ENCODE measurements at places on chromosomes 16 and 17. TPM values are rescaled to one million over a fixed set of nuclear protein-coding genes. Genes with fewer than 3 reads are reported as not detected.
A peak's percentile ranks its signal among the peaks of the same experiment; 100 is the strongest.

Gene LGALS9B
- total RNA-seq: not detected

Gene GSG1L2
- not detected for total RNA-seq

GRCh38 chr16:50270510-50271147 lies 4.3 kb downstream of the ADCY7 start:
- H3K4me3 ChIP-seq: no peak overlapping the region
- H3K36me3 ChIP-seq: no peaks in the 10 kb centered on the region
- H3K27me3 ChIP-seq: no peaks in the 10 kb centered on the region
- H3K4me1 ChIP-seq: peaks cover 20% of the 10 kb centered on the region

GRCh38 chr16:80746231-80746630 lies 58.2 kb downstream of the CDYL2 start:
- H3K4me1 ChIP-seq: peaks cover 2% of the 10 kb centered on the region
- H3K27me3 ChIP-seq: no peaks in the 10 kb centered on the region
- H3K36me3 ChIP-seq: no peaks in the 10 kb centered on the region
- no peak for DNase-seq
- no peak overlapping the region for H3K4me3 ChIP-seq

GRCh38 chr16:54341892-54342776 lies 55.5 kb upstream of the IRX3 start:
- H3K36me3 ChIP-seq: no peaks in the 10 kb centered on the region
- H3K4me3 ChIP-seq: no peak overlapping the region
- H3K4me1 ChIP-seq: no peaks in the 10 kb centered on the region
- DNase-seq: peak; percentile 71
- H3K27me3 ChIP-seq: peaks cover 4% of the 10 kb centered on the region
- peak overlapping the region; percentile 63 for H3K27ac ChIP-seq

- H3K36me3 ChIP-seq: no peaks in the 10 kb centered on the region
- no peak for DNase-seq
- H3K27me3 ChIP-seq: peaks cover 7% of the 10 kb centered on the region
- H3K4me3 ChIP-seq: no peak overlapping the region
- H3K4me1 ChIP-seq: no peaks in the 10 kb centered on the region
Observed at GRCh38 chr16:24273508-24274182, 17.5 kb downstream of the CACNG3 start.

DNA sequence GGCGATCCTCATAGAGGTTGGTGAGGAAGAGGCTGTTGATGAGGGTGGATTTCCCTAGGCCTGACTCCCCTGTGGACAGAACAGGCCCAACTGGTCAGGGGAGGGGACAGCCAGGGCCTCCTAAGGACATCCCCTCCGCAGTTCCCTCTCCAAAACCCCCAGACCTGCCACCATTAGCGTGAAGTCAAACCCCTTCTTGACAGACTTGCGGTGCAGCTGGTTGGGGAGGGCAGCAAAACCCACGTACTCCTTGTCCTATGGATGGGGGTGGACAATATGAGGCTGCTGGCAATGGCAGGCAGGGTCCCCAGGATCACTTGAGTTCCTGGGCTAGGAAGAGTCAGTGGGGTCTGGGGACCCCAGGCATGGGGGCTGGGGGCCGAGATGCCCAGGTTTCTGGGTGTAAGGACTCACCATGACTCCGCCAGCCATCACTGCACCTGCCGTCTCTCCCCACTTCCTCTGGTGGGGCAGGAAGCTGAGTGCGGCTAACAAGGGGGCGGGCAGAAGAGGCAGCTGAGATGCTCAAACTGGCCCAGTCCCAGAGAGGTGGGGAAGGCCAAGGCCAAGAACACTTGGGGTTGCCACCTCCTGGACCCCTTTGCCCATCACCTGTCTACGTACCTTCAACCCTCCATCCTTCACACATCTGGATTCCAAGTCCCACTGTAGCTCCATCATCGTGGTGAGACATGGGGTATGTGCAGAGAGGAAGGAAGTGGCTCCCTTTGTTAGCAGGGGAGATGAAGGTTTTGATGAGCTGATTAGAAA lies at the start of gene SEPTIN1:
Gene SEPTIN1 (minus strand): TSS at position 451 of the 771 bp plus-strand sequence. CDS start 19 bp downstream, at position 432.
- peaks cover 8% of the 10 kb centered on the region for H3K4me1 ChIP-seq
- no peaks in the 10 kb centered on the region for H3K27me3 ChIP-seq
- H3K27ac ChIP-seq: peak within 1 kb of the TSS; percentile 40
- H3K36me3 ChIP-seq: no peaks in the 10 kb centered on the region

DNA sequence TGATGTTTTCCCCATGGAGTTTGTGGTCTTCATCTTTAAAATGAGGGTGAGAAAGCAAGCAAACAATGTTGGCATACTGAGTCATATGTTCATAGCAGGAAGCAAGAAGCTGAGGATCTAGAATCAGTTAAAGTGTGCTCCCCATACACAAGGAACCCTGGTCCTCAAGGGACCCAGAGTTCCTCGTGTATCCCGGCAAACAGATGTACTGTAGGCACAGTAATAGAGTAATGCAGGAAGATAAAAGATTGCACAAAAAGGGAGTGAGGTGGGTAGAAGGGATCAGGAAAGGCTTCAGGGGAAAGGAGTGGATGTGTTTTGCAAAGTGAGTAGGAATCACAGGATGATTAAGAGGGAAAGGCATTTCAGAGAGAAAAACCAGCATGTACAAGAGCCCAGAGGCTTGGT lies 412.3 kb upstream of the CDH11 start:
- H3K36me3 ChIP-seq: no peaks in the 10 kb centered on the region
- H3K4me1 ChIP-seq: no peaks in the 10 kb centered on the region
- H3K4me3 ChIP-seq: no peak overlapping the region
- no peak for DNase-seq

GRCh38 chr16:66097751-66098150 lies 268.7 kb upstream of the CDH5 start:
- H3K4me3 ChIP-seq: no peak overlapping the region
- H3K36me3 ChIP-seq: no peaks in the 10 kb centered on the region
- H3K27me3 ChIP-seq: peaks cover 3% of the 10 kb centered on the region
- no peak overlapping the region for H3K27ac ChIP-seq
- H3K4me1 ChIP-seq: no peaks in the 10 kb centered on the region

DNA sequence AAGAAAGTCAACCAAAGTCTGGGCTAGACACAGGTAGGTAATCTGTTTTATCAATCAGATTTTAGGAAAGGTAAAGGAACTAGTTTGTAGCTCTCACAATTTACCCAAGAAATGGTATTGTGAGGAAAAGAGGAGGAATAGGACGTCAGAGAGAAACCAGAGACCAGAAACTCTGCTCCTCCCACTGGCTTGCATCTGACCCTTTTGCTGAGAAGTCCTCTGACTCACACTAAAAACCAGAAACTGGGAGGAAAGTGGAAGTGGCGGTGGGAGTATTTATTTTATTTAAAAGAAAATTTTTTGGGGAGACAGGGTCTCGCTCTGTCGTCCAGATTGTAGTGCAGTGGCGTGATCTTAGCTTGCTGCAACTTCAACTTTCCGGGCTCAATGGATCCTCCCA lies 38.0 kb upstream of the MNT start:
- no peak for DNase-seq
- H3K27me3 ChIP-seq: no peaks in the 10 kb centered on the region
- H3K4me3 ChIP-seq: no peak overlapping the region
- H3K27ac ChIP-seq: peak overlapping the region; percentile 55
- H3K4me1 ChIP-seq: no peaks in the 10 kb centered on the region

- no peak for DNase-seq
- no peaks in the 10 kb centered on the region for H3K4me1 ChIP-seq
- no peak overlapping the region for H3K27ac ChIP-seq
- H3K36me3 ChIP-seq: no peaks in the 10 kb centered on the region
Observed at GRCh38 chr17:14792746-14793145, 472.4 kb downstream of the PMP22 start.

- no peaks in the 10 kb centered on the region for H3K36me3 ChIP-seq
- no peak for DNase-seq
- H3K4me1 ChIP-seq: no peaks in the 10 kb centered on the region
- peak overlapping the region; percentile 24 for H3K27ac ChIP-seq
- no peaks in the 10 kb centered on the region for H3K27me3 ChIP-seq
Observed at GRCh38 chr16:80997139-80997798, 9.4 kb downstream of the CMC2 start.

DNA sequence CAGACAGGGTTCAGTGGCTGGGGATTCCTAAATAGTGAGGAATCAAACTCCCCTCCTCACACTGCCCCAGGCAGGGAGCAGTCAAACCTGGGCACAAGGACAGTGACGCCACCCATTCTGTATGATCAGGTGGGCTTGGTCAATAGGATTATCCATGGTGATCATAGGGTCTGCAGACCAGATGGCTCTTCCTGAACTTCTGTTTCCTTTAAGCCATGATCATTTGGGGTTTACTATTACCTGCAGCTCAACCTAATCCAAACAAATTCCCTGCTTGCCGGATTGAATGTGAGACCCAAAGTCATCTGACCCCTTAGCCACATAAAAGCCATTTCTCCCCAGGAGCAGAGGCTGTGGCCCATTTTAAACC lies 54.3 kb downstream of the PLXDC1 start:
- no peaks in the 10 kb centered on the region for H3K27me3 ChIP-seq
- peak overlapping the region; percentile 60 for H3K27ac ChIP-seq
- no peak overlapping the region for H3K4me3 ChIP-seq
- DNase-seq: no peak
- H3K36me3 ChIP-seq: no peaks in the 10 kb centered on the region

DNA sequence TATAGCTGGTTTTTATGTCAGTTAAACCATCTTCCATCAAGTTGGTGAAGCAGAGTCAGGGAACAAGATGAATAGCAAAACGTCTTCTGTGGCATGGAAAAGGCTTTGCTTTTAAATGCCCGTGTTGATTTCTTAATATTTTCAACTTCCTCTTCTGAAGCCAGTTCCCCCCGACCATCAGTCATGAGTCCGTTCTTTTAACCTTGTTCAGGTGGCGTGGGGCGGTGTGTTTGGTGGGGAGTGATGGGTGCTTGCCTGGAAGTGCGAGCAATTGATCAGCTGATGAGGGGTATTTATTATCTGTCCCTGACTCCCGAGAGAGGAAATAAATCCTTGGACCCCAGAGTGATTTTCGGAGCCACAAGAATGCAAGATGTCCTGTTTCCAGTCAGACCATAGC lies 147.1 kb downstream of the WWOX start:
- no peaks in the 10 kb centered on the region for H3K36me3 ChIP-seq
- no peak for DNase-seq
- no peak overlapping the region for H3K27ac ChIP-seq
- H3K4me1 ChIP-seq: no peaks in the 10 kb centered on the region
- H3K27me3 ChIP-seq: no peaks in the 10 kb centered on the region

DNA sequence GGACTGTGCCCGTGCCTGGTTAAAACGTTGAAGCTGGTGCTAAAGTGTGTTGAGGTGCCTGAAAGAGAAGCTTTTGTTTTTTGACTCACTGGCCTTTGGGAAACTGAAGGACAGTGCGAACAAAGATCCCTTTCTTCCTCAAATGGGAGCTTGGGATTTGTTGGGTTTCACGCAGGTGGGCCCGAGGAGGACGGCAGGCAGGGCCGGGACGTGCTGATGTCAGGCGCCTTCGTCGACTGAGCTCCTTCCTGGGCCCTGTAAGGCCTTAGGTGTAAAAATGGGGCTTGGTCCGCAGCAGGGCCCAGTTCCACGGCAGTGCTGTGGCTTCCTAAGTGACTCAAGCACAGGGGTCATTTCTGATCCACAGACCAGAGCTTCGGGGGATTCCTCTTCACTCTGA lies 106.9 kb downstream of the BANP start:
- H3K27ac ChIP-seq: no peak overlapping the region
- H3K4me3 ChIP-seq: no peak overlapping the region
- H3K36me3 ChIP-seq: peaks cover 19% of the 10 kb centered on the region
- H3K27me3 ChIP-seq: no peaks in the 10 kb centered on the region
- no peak for DNase-seq

DNA sequence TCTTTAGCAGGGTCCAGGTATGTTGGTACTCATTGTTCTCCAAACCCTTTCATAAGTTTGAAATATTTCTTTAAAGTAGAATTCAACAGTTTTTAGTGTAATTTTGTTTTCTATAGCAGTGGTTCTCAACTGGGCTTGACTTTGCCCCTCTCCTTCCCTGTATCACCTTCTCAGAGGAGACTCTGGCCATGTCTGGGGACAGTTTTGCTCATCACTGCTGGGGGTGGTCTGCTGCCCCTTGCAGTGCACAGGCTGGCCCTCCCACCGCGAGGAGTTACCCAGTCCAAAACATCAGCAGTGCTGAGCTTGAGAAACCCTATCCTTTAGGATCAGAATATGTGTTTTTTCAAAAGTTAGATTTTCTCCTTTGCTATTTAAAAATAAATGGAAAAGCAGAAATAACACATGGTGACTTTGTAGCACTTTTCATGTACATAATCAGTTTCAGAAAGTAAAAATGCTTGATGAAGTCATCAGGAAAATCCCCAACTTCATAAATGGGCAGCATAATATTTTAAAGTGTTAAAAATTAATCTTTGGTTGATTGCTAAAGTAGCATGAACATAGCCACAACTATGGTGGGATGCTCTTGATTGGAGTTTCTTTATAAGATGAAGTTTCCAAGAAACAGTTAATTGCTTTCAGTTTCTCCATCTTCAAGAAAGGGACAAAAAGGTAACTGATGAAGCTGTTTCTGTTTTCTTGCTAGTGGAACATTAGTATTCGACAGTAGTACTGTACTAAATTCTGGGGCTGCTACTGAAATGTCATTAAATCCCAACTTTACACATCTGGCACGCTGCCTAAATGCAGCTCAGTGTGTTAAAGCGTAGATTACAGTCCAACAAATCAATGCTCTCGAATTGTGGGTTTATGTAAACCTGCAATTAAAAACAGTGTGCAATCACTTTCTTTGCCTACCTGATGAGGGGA lies 70.3 kb downstream of the NETO2 start:
- H3K4me3 ChIP-seq: no peak overlapping the region
- no peaks in the 10 kb centered on the region for H3K4me1 ChIP-seq
- no peak for DNase-seq
- H3K27me3 ChIP-seq: no peaks in the 10 kb centered on the region
- no peak overlapping the region for H3K27ac ChIP-seq

- no peak overlapping the region for H3K4me3 ChIP-seq
- no peaks in the 10 kb centered on the region for H3K27me3 ChIP-seq
- no peak overlapping the region for H3K27ac ChIP-seq
- no peaks in the 10 kb centered on the region for H3K4me1 ChIP-seq
Observed at GRCh38 chr17:72234985-72235384, 114.2 kb downstream of the SOX9 start.

- peak overlapping the region; percentile 94 for H3K4me3 ChIP-seq
- no peaks in the 10 kb centered on the region for H3K27me3 ChIP-seq
- peak; percentile 73 for DNase-seq
- H3K4me1 ChIP-seq: peaks cover 33% of the 10 kb centered on the region
- peak overlapping the region; percentile 88 for H3K27ac ChIP-seq
Observed at GRCh38 chr17:7238420-7239090, 702 bp downstream of the PHF23 start.
